Osteoblast (primary cell): ENCODE measurements at places on chromosomes 13 and 19. TPM values are rescaled to one million over a fixed set of nuclear protein-coding genes. Genes with fewer than 3 reads are reported as not detected.

DNA sequence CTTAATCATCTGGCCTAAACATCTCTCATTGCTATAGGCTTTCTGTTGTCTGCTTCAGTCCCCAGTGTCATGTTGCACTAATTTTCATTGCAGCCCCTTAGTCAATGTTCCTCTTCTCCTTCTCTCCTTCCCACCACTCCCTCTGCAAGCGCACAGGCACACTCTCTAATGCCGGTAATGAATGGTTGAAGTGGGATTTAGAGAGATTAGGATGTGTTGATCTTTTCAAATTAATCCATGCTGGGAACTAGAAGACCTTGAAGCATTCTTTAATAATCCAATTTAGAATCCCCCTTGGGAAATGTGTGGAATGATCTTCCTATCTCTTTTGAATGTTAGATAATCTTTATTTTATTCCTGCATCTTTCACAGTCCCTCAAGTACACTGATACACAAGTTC is 33.2 kb upstream of the NDFIP2 start:
- no peak for DNase-seq

DNA sequence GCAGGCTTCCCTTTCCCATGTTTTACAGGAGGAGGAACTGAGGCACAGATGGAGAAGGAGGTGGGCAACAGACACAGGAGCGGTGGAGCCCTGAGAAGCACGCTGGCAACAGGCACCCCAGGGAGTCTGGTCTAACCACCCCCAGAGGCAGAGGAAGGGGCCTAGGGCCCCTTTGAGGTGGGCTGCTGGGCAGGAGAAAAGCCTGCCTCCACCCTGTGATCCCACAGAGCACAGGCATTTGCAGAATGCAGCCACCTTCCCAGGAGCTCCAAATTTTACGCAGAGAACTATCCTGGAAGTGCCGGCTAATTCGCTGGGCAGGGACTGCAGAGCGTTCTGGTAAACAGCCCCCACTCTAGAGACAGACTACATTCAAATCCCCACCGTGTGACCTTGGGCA is 30.4 kb downstream of the RAB20 start:
- DNase-seq = peak; percentile 30

DNA sequence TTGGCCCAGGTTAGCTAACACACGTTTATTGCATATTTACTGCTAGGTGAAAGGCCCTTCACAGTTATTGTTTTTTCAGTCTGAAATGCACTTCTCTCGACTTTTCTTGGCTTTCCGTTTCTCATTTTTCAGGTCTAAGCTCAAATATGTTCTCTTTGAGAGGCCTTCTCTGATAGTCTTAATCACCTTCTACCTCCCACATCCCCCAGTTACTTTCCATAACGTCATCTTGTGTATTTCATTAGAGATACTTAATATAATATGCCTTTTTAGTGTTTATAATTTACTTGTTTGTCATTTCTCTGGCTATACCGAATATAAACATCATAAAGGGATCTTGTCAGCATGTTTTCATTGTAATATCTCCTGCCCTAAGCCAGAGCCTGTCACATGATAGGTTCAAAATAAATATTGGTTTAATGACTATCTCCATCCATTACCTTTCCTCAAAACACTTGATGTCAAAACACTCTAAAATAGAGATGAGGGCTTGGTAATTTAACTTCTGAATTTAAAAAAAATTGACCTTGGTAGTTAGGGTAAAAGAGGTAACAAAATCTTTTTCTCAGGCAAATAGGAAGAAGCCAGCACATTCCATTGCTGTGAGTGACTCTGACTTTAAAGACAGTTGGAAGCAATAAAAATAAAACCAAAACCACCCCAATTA is 168.6 kb upstream of the RFC3 start:
- peak; percentile 73 for DNase-seq

GRCh38 chr13:65093357-65093756 is 2136.8 kb downstream of the PCDH9 start:
- peak; percentile 10 for DNase-seq

DNA sequence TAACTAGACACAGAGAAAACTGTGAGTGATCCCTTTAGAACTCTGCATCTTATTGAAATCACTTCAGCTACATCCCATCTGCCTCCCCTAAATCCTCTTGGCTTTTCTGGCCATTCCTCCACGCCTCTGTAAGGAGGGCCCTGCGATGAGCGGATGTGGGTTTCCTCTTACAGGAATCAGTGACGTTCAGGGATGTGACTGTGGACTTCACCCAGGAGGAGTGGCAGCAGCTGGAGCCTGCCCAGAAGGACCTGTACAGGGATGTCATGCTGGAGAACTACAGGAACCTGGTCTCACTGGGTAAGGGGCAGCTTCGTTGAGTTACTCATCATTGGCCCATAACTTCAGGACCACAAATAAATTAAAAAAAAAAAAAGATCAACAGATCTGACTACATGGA is 18.5 kb downstream of the ZNF71 start:
- DNase-seq = no peak

DNA sequence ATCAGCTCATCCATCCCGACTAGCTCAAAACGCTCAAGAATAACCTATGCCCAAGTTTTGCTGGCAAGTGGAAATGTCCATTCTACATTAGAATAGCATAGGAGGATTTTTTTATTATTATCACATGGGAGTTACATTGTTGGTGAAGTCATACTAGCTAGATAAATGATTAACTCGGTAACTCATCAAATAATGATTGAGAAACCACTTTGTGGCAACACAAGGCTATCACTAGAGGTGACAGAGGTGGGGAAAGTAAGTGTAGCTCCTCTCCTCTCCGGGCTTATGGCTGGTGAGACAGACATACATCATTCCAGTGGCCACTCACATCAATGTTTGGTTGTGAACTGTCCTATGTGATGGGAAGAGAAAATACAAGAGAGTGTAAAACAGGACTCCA is 161.6 kb downstream of the ZIC5 start:
- no peak for DNase-seq

GRCh38 chr19:14059652-14060155 is 2.2 kb downstream of the PALM3 start:
- DNase-seq = peak; percentile 64

- DNase-seq = no peak
Measured at GRCh38 chr13:99958406-99959126, 13.0 kb downstream of the ZIC5 start.

- peak; percentile 63 for DNase-seq
Measured at GRCh38 chr19:4705413-4706131, 18.1 kb downstream of the DPP9 start.

DNA sequence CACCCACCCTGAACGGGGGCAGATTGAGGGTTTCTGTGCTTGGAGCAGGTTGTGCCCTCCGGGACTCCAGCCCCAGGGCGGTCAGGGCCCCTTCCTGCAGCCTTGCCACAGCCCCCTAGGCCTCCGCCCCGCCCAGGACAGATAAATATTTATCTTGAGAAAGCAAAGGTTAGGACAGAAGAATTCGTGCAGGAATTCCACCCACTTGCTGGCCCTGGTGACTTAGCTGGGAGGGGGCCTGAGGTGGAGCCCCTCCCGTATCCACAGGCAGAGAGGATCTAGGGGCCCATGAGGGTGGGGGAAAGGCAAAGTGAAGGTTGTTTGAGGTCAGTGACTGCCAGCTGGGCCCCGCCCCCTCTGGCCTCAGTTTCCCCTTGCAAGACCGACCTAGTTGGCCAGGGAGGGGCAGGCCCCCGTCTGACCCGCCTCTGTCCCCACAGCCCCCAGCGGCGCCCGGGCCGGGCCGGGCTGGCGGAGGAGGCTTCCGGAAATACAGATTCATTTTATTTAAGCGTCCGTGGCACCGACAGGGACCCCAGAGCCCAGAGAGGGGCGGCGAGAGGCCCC is 5.2 kb downstream of the MIDN start:
- no peak for DNase-seq

DNA sequence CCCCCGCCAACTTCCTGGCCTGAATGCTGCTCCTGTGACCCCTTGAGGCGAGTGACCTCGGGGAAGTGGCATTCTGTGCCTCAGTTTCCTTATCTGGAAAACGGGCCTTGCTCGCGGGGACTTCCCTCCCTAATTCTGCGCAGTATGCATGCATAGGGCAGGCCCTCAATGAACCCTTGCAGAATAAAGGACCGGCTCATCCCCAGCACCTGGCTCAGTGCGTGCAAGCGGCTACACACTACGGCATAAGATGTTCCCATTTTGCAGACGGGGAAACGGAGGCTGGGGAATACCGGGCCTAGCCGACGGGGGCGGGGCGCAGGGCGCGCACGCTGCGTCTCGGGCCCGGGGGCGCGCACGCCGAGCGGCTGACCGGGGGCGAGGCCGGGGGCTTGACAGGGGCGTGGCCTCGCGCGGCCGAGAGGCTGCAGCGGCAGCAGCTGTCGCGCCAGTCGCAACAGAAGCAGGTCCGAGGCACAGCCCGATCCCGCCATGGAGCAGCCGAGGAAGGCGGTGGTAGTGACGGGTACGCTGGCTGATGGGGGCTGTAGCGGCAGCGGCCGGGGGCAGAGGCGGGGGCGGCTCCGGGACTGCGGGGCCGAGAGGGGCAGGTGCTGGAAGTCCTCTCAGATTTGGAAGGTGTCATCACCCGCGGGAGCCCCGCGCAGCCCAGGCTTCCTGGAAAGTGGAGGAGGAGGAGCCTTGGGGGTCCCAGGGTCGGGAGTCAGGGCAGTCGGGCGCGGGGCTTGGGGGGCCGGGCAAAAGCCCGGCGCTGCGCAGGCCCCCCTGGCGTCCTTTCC is at the start of gene PGPEP1:
PGPEP1 (plus strand) TSS at position 409 of the 800 bp plus-strand sequence; CDS start at position 493, 84 bp downstream.
- DNase-seq = peak; percentile 96

DNA sequence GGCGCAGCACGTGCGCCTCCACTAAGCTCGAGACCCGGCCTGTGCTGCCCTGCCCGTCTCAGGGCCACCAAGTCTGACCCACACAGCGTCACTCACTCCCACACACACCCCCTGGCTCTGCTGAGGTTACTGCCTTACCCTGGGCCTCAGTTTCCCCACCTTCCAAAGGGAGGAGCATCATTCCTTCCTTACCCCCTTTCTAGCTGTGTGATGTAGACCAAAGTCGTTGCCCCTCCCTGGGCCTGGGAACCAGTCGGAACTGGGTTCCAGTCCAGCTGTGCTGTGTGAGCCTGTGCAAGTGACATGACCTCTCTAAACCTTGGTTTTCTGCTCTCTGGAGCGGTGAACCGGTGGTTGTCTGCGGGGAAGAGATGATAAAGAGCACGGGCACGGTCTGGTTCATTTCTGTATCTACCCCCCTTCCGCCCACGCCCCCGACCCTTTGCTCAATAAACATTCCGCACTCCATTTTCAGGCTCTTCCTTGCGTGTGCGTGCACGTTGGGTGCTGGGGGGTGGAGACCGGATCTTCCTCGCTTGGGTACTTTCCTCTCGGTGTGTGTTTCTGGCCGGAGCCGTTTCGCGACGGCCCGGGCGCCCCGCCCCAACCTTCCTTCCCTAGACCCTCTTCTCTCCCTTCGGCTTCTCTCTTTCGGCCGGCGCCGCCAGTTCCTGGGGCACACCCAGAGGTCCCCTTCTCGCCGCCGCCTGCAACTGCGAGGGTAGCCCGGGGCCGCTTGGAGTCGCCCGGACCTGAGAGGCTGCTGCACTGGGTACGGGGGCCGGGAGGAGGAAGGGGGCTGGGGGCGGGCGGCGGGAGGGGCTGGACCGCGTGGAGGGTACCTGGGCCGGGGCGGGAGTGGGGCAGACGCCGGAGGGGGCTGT is at the start of gene ZNF581:
ZNF581 (plus strand) TSS at position 647 of the 884 bp plus-strand sequence. CDS start 923 bp downstream, outside the sequence.
- peak; percentile 99 for DNase-seq

The MISP3 gene
- total RNA-seq = 0.59 and 1.1 TPM in 2 replicates

DNA sequence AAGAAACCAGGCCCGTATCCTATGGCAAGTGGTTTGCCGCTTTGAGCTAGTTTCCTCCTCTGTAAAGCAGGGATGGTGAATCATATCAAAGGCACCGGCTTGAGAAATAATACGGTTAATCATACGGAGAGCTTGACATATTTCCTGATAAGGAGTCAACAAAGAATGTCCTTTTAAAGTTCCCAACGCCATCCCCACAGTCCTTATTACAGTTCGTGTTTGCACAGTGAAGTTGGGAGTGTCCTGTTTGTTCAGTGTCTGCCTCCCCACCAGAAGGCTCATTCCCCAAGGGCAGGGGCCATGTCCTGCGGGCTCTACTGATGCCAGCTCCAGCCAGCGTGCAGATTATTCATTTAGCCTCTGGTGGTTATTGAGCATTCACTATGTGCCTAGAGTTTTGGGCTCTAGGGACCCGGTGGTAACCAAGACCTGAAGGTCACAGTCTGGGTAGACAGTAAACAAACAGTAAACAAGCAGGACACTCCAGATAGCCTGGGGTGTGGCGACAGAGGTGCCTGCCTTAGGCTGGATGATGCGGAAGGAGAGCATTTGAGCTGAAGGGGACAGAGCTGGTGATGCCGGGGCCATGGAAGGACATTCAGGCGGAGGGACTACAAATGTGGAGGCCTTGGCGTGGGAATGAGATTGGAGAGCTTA is 6.3 kb downstream of the GRAMD1A start:
- peak; percentile 97 for DNase-seq

The ZNF264 gene
- 26.5 and 32.9 TPM in 2 replicates for total RNA-seq

- no peak for DNase-seq
Measured at GRCh38 chr13:41681587-41681986, 224.2 kb downstream of the RGCC start.

DNA sequence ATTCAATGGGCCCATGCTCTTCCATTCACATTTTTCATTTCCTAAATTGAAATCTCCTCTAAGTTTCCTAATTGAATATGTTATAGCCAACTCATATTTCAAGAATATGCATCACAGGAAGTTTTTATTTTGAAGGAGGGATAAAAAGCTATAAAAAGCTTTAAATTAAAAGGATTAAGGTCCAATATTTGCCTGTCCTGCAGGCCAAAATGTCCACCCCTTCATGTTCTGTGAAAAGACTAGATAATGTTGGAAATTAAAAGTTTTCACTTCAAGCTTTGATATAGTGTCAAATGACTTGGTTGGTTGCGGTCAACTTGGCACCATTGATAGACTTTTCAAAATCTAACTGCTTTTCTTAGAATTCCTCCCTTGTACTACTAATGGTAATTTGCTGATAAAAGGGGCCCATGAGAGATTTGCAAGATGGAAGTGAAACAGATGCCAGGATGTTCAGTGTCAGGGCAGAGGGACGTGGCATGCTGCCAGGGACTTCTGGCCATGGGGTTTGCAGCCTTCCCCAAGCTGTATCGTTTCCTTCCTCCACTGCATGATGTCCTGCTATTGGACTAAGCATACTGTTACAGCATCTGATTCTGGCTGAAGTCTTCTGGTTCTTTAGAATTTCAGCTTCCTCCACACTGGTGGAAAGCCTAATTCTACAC is 547.3 kb upstream of the MIR17HG start:
- no peak for DNase-seq
